NCI-H2081 (cell line): ENCODE measurements at places on chromosomes 6 and 20.

DNA sequence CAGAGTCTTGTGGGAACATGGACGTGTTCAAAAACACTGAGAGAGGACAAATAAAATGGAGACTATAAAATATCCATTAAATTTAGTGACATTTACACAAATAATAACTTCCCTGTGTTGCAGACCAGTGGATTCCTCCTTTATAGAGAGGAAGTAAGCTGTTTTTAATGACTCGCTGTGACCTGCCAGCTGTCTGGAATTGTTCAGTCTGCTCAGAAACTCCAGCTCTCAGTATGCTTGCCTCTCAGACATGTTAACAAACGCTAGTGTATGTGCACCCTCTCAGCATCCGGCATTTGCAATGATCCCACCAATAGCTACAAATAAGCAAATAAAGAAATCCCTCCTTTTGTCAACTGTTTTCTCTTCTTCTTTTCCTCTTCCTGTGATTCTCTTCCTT is 158.0 kb upstream of the TCF21 start:
- DNase-seq: no peak

DNA sequence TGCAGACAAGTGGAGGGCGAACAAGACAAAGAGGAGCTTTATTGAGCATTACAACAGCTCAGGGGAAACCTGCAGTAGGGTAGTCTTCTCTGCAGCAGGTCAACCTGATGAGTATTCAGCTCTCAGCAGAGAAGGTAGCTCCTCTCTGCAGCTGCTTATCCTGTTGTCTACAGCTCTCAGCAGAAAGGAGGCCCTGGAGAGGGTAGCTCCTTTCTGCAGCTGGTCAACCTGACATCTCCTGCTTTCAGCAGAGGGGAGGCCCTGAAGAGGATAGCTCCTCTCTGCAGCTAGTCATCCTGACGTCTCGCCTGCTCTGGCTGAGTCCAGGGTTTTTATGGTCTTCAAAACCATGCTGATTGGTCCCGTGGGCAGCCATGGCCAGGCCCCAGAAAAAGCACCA is 113.6 kb downstream of the CD24 start:
- DNase-seq: no peak

- DNase-seq: no peak
Measured at GRCh38 chr20:7667194-7667593, 273.1 kb downstream of the HAO1 start.

- DNase-seq: no peak
Measured at GRCh38 chr20:16664020-16664419, 65.8 kb upstream of the SNRPB2 start.

DNA sequence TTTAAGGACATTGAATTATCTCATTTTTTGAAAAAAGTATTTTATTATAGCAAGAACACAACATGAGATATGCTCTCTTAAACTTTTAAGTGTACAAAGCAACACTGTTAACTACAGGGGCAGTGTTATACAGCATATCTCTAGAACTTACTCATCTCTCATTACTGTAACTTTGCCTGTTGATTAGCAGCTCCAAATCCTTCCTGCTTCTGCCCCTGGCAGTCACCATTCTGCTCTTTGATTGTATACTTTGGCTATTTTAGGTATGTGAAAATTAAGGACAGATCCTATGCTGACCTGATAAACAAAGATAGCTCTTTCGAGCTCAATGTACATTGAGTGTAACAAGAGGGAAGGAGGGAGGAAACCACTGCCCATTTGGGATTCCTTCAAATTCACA is 1349.8 kb upstream of the GJE1 start:
- DNase-seq: no peak

GRCh38 chr20:25070821-25071473 is 11.0 kb downstream of the VSX1 start:
- no peak for DNase-seq

DNA sequence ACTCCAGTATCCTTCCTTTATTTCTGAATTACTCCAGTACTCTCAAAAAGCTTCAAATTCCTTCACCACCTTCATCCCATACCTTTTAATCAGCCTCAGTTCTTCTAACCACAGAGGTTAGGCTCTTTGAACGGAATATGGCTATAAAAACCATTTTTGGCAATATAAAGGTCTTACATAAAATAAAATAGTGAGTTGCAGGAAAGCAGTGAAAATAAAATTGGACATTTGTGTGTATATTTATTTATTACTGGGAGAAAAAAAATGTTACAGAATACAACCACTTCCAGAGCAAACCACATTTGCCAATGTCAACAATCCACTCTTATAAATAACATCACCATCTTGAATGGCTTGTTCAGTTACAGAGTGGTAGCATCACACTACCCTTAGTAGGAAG is 7.7 kb downstream of the HDDC2 start:
- no peak for DNase-seq
